ENCODE measurements at places on chromosomes 13 and 19.

GRCh38 chr19:3034656-3035541 is 5.8 kb upstream of the TLE2 start:
- peak; percentile 58 for DNase-seq

DNA sequence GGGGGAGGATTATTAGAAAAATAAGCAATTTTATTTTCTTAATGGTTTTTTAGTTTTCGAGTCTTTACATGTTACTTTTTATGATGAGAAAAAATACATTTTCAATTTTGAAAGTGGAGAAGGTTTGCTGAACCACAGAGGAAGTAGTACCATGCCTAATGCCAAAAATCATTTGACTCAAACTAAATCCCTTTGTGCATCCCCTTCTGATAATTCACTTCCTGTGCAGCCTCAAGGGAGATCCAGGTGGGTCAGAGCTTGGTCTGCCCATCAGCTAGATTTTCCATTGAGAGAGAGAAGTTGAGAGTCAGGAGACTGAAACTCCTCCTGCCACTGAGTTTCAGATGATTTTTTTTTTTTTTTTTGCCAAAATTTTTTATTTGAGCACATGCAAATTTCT is 571.7 kb downstream of the LIG4 start:
- DNase-seq = no peak

GRCh38 chr13:100175078-100175802 is 86.3 kb downstream of the PCCA start:
- DNase-seq = no peak

DNA sequence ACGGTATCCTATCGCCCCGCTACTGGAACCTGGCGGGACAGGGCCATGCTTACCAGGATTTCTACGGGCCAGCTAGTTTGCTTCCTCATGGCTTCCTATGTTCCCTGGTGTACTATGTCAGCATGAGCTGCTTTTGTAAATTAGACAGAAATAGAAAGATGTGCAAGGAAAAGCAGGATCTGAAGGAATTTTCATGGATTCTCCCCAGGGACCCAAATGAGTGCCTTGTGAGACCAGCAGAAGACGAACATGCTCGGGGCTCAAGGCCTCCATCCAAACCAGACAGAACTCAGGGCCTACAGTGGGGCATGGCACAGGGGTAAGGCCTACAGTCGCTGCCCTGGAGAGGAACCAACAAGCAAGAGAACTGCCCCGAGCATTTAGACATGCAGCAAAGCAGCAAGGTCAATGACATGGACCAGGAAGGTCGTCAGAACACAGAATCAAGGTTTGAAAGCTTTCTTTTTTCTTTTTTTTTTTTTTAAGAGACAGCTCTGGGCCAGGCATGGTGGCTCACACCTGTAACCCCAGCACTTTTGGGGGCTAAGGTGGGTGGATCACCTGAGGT is 17.3 kb downstream of the EPS15L1 start:
- no peak for DNase-seq

- no peak for DNase-seq
These were observed 595.5 kb upstream of the KLHL1 start for GRCh38 chr13:70703755-70704154.

DNA sequence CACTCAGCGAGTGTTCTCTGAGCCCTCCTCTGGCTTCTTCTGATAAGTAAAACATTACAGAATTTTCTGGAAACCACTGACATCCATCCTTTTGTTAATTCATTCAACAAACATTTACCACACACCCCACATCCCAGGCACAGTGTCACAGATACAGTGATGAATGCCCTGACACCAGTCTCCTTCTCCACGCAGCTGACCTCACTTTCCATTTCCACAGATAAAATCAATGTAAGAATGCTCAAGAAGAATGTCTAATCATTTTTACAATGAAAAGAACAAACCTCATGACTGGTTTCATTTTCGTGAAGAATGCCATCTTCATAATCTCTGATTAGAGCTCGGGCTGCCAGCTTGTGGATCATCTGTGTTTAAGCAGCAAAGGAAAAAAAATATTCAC is 69.2 kb downstream of the PARP4 start:
- DNase-seq = no peak

GRCh38 chr19:54107876-54108490 is 5.3 kb downstream of the NDUFA3 start:
- no peak for DNase-seq

DNA sequence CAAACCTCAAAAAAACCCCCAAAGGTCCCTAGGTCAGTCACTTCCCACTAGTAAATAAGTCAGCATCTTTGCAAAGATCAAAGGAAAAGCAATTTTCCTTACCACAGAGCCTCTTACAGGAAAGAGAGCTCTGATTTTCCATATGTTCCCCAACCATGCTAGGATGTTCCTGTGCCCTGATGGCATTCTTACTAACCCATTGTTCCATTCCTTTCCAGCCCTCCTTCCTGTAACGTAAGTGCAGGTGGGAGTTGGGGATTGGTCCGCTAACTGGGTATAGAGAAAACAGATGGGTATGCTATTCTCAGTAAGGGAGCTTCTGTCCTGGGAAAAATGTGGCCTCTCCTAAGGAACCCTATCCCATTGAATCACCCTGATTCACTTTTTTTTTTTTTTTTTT is 14.3 kb downstream of the DPRX start:
- no peak for DNase-seq

GRCh38 chr19:45211751-45212381 is 33.3 kb downstream of the BLOC1S3 start:
- DNase-seq = no peak

DNA sequence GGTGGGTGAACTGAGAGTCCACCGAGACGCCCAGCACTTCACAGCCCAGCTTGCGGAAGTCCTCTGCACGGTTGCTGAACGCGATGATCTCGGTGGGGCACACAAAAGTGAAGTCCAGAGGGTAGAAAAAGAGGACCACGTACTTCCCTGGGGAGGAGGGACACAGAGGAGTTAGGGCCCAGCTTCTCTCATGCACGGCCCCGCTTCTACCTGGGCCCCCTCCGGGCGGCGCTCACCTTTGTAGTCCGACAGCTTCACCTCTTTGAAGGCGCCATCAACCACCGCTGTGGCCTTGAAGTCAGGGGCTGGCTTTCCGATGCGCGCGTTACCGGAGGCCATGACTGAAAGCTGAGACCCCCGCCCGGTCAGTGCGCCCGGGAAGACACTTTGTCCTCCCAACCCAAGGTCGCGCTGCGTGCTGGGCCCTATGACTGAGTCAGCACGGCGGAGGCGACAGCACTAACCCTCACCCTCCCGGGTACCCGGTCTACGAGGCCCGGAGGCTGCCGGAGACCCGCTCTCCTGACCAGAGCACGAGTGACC is 606 bp downstream of the PRDX2 start:
- DNase-seq = no peak

DNA sequence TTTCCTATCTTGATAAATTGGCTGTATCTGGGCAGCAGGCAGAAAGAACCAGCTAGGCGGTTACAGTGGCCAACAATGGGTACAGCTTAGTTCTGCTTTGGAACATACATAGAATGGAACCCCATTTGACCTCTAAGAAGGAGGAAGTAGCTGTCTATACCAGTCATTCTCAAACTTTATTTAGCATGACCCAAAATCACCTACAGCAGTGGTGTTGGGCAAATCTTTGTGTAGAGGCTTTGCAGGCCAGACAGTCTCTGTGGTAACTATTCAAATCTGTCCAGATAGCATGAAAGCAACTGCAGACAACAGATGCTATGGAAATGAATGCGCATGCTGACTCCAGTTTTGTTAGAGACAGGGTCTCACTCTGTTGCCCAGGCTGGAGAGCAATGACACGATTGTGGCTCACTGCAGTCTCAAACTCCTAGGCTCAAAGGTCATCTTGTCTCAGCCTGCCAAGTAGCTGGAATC is 12.0 kb upstream of the KCNC3 start:
- no peak for DNase-seq

DNA sequence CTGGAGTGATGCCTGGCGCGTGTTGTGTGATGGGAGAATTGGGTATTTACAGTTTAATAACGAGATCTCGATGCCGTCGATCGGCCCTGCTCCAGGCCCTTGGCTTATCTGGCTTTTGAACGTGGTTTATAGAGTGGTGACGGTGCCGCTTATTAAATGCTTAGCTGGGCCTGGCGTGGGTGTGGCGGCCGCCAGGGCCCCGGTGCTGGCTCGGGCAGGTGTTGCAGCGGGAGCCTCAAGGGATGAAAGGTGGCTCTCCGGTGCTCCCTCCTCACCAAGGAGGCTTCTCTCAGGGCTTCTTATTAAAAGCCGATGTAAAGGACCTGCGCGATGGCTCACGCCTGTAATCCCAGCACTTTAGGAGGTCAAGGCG is 173.8 kb downstream of the KDM4B start:
- DNase-seq = no peak

GRCh38 chr13:97979051-97979450 is 25.6 kb downstream of the IPO5 start:
- no peak for DNase-seq

- DNase-seq = no peak
These were observed 388.1 kb upstream of the PRR20A start for GRCh38 chr13:56752636-56753035.

- DNase-seq = no peak
These were observed 253.3 kb downstream of the KCNRG start for GRCh38 chr13:50268500-50268899.

DNA sequence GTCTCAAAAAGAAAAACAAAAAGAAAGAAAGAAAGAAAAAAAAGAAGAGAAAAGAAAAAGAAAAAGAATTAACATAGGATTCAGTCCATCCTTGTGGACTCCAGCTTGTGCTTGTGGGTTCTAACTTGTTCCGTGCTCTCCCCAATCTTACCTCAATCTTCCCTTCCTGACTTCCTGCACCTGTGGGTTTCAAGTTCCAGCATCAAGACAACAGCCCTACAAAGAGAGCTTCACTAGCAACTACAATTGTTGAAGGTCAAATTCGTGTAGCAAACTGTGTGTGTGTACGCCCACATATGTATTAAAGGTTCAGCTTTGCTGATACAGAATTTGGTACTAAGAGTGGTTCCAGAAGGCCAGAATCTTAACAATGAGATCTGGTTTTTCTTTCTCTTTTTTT is 25.3 kb downstream of the FXYD5 start:
- DNase-seq = no peak

- DNase-seq = peak; percentile 99
These were observed at the start of gene ABHD13 for GRCh38 chr13:108218044-108218974. ABHD13 (plus strand) TSS chr13:108218392; CDS start chr13:108229219, 10,827 bp downstream.

DNA sequence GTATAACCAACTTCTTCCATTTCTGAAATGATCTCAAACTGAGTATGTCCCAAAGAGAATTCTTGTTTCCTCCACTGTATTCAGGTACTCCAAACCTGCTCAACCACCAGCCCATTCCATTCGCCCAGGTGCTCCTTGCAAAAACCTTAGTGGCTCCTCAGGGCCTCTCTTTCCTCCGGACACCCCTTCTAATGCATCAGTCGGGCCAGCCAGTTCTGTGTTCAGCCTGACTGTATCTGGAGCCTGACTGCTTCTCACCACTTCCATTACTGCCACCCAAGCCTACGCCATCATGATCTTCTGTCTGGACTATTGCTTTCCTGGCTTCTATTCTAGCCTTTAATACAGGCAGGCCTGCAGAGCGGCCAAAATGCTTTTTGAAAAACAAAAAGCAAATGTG is 1.5 kb downstream of the PHF11 start:
- no peak for DNase-seq

- no peak for DNase-seq
These were observed 24.9 kb upstream of the RNF113B start for GRCh38 chr13:98201984-98202383.

DNA sequence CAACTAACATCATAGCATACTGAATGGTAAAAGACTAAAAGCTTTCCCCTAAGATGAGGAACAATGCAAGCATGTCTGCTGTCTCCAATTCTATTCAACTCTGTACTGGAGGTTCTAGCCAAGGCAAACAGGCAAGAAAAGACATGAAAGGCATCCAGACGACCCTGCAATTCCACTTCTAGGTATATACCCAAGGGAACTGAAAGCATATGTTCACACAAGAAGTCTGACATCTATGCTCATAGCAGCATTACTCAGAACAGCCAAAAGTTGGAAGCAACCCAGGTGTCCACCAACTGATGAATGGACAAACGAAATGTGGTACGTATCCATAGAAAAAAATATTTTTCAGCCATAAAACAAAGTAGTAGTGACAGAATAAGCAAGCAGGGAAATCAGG is 39.1 kb downstream of the PEPD start:
- DNase-seq = no peak

All from WERI-Rb-1 (cell line).